Epithelial cell of esophagus (primary cell): ENCODE measurements at places on chromosomes 2 and 18.

DNA sequence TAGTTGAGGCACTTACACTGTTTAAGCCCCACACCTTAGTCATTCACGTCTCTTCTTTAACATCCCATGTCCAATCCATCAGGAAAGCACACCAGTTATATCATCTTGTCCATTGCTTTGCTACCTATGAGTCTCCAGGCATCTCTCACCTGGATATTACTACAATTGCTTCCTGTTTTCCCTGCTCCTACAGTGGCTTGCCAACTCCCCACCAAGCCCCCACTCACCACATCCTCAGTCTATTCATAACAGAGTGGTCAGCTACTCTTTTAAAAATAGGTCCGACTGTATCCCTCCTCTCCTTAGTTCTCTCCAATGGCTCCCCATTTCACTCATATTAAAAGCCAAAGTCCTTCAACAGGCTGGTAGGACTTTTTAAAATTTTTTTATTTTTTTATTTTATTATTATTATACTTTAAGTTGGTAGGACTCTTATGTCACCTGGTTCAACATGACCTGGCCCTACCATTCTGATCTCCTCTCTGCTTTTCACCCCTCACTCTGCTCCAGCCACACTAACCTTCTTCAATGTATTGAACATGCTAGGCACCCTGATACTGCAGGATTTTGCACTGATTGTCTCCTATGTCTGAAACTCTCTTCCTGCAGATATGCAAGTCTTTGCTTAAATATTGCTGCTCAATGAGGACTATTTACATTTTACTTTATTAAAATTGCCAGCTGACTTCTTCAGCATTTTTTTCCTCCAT is 253.2 kb downstream of the CYRIA start:
- no peak for DNase-seq

- DNase-seq = peak; percentile 74
These were observed 10.8 kb downstream of the SPDYA start for GRCh38 chr2:28821295-28821958.

GRCh38 chr2:236627841-236628240 is 58.2 kb downstream of the ACKR3 start:
- no peak for DNase-seq

GRCh38 chr2:27408601-27409320 is 630 bp downstream of the PPM1G start:
- DNase-seq = peak; percentile 23

DNA sequence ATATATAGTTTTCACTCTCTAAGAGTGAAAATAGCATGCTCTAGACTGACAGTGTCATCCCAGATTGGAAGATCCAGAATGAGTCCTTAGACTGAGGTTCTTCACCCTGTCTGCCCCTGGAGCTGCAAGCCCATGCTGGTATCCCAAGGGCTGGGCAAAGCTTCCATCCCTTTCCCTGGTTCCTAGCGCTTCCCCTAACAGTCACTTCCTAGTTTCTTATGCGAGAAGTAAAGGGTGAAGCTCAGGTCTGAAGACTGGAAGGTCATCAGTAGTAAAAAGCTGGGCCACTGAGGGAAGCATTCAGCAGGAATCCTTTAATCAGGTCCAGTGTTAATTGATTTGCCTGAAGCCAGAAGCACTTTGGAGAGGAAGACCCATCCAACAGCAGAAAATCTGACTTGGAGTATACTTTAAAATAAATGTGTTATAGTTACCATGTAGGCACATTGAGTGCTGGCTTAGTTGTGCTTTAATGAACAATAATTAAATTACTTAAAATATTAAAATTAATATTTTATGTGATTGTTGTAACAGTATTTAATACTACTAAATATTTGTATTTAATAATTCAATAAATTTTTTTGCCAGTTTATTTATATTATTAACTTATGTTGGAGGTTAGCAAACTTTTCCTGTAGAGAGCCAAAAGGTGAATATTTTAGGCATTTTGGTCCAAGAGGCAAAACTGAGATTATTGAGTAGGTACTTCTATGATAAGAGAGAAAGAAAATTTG is 237.9 kb downstream of the FHOD3 start:
- no peak for DNase-seq

GRCh38 chr2:120879431-120880295 is 144.0 kb downstream of the GLI2 start:
- no peak for DNase-seq

DNA sequence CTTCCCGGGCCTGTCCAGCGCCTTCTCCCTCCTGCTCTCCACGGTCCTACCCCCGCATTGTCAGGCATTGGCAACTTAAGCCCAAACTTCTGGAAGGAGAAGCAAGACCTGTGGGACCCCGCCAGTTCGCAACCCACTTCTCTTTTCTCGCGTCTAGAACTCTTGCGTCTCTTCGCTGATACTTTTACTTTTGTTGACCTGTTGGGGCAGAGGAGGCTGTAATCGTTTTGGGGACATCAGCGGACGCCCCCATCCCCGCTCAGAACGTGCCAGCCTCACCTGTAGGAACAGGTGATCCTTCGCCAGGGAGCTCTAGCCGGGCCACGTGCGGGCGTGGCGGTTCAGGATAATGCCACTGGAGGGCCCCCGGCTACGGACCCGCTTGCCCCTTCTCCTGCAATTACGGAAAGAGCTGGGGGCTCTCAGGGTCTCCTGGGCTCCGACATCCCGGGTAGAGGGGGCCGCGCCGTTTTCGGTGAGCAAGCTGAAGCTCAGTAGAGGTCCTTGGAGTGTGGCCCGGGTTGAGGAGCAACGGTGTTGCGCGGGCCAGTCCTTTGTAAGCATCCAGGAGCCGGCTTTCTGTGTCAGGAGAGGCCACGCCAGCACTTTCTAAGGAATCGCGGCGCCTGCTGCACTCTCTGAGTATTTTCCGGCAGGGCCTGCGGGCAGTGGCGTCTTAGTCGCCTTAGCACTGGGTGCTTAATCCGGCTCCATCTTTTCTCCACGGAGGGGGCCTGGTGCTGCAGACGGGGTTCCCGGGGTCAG is 1.6 kb downstream of the MTCL1 start:
- peak; percentile 78 for DNase-seq

DNA sequence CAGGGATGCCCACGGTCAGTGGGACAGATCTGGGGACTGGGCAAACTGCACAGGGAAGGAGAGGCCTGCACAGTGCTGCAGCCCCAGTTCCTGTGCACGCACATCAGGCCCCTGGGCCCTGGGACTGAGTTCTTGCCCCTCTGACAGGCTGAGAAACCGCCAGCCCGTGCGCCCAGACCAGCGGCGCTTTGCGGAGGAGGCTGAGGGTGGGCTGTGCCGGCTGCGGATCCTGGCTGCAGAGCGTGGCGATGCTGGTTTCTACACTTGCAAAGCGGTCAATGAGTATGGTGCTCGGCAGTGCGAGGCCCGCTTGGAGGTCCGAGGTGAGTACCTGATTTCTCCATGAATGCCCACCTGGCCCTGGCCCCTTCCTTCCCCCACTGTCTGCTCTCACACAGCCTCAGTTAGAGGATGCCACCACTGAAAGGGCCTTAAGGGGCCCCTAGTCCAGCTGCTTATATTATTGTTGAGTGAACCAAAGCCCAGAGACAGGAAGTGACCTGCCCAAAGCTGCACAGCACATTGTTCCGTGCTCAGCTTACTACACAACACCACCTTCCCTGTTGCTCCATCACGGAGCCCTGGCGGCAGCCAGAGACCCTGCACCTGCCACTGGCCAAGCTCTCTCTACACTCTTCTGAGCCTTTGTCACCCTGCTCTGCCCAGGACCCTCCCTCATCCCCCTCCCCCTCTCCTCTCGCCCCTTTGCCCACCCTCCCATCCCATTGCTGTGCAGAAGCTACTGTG is 29.8 kb downstream of the SPEG start:
- no peak for DNase-seq

DNA sequence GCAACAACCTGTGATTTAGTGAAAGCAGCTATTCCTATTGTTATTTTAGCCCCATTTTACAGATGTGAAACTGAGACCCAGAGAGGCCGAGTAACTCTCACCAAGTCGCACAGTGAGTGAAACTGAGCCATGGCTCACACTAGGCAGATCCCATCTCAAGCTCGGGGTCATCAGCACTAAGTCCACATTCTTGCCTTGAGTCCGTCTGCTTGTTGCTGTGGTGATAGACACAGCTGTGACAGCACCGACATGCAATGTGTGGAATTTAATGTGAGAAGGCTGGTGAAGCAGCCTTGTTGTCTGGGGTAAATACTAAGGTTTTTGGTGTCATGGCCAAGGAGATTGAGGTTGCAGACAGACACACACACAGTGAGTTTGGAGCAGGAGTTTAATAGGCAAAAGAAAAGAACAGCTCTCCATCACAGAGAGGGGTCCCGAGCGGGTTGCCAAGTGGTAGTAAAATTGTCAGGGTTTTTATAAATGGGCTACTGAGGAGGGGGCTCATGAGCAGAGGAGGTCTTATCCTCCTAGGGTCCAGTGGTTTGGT is 40.2 kb upstream of the GMCL1 start:
- no peak for DNase-seq

- no peak for DNase-seq
These were observed 2.4 kb upstream of the KCNF1 start for GRCh38 chr2:10909050-10909995.

DNA sequence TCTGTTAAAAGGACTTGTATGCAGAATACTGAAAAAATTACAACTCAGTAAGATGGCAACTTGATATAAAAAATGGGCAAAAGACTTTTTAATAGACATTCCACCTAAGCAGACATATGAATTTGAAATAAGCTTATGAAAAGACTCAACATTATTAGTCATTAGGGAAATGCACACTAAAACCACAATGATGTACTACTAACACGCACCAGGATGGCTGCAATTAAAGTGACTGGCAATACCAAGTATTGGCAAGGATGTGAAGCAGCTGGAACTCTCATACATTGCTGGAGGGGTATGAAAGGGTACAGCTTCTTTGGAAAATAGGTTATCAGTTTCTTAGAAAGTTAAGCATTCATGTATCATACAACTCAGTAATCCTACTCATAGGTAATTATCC is 3.2 kb upstream of the ENOSF1 start:
- DNase-seq = peak; percentile 75

- DNase-seq = no peak
These were observed 751.3 kb upstream of the POU3F3 start for GRCh38 chr2:104102615-104103014.

- DNase-seq = no peak
These were observed 36.3 kb downstream of the RTN4 start for GRCh38 chr2:55013936-55014335.

DNA sequence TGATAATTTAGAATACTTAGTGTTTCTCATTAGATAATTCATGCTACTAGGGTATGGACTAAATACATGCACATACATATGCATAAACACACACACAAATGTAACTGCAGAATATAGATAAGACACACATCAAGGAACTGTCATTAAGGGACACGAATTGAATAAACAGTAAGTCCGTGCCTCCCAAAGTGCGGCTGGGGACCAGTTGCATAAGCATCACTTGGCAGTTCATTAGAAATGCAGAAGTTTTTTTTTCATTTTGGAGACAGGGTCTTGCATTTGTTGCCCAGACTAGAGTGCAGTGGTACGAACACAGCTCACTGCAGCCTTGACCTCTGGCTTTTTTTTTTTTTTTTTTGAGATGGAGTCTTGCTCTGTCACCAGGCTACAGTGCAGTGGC is 130.0 kb upstream of the CCDC195 start:
- DNase-seq = no peak

DNA sequence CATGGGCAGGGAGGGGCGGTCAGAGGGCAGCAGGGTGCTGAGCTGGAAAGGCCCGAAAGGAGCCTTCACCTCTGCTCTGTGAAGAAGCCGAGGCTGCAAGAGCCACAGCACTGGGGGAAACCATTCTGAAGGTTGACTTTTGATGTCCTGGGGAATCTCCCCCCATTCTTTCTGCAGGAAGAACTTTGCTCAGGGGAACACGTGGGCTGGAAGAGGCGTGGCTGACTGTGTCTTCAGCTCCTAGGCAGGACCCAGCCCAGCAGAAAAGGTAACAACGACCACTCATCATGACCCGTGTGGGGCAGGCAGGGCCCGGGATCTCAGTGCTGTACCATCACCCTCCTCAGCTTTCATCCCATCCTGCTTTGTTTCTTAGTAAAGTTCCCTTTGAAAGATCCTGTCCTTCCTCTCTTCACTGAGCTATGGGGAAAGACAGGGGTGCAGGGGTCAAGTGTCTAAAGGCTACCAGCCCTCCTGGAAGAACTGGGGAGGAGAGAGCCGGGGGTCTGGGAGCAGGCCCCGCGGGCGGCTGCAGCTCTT is 312.7 kb downstream of the CELF4 start:
- DNase-seq = no peak

DNA sequence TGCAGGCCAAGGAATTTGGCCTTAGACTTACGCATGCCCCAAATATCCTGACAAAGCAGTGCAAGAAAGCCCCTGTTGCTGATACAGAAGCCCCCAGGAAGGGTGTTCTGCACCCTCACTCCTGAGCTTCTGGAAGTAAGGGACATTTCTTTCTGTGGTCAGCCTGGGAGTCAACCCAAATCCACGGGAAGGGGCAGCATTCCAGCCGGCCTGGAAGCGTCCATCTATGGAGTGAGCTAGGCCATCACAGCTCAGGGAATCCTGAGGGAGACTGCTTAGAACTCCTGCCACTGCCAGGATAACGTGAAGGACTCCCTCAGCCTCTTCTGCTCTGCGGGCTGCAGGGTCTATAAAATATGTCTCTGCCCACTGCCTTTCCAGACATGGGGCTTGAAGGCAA is 173.9 kb downstream of the ANAPC1 start:
- DNase-seq = no peak

GRCh38 chr2:210198326-210198725 is 26.9 kb downstream of the ACADL start:
- DNase-seq = no peak

- DNase-seq = no peak
These were observed 17.5 kb downstream of the ASB1 start for GRCh38 chr2:238444242-238444641.

- DNase-seq = peak; percentile 90
These were observed 324.1 kb upstream of the THUMPD2 start for GRCh38 chr2:40103163-40103562.

DNA sequence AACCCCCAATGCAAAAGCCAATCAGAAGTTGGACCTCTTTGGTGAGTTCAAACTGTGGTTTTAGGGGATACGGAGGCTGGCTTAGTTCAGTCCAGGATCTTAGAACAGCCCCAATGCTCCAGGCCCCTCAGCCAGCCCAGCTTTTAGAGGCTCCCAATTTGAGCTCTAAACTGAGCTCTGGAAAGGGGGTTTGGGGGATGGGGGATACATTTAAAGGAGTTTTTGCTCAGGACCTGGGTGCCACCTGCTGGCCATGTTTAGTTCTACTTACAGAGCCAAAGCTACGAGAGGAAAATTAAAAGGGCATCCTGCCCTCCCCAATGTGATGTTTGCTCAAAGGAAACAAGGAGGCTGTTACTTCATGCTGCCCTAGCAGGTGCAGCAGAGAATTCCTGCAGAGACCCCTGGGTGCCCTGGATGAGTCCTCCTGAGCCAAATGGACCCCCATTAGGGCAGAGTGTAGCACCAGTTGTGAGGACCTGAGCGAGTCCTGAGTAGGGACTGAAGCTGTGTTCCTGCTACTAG is 15.9 kb upstream of the TMEM214 start:
- peak; percentile 62 for DNase-seq

GRCh38 chr2:31931916-31932315 is 78.9 kb downstream of the MEMO1 start:
- DNase-seq = no peak

GRCh38 chr2:137002896-137003295 is 237.6 kb downstream of the THSD7B start:
- no peak for DNase-seq
